ENCODE measurements at places on chromosomes 1 and 21. TPM values are rescaled to one million over a fixed set of nuclear protein-coding genes. Genes with fewer than 3 reads are reported as not detected.
A peak's percentile ranks its signal among the peaks of the same experiment; 100 is the strongest.

DNA sequence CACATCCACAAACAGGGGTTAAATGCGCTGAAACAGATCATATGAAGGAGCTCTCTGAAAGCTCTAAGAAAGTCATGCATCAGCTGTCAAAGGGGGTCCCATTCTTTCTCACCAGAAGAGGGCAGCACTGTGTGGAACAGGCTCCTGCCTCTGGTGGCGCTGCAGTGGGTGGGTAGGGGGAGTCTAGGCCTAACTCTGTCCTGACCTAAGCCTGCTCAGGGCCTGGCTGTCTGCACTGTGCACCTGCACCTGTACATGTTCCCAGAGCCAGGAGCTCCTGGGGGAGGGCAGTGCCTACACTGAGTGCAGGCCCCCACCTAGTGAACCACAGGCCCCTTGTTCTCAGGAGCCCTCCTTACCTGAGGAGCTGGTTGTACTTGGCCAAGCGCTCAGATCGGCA is 16.0 kb downstream of the ENO1 start:
- peak overlapping the region; percentile 77 for H3K27ac ChIP-seq
- no peak overlapping the region for H3K4me3 ChIP-seq
- H3K36me3 ChIP-seq: no peaks in the 10 kb centered on the region
- no peak for DNase-seq
- H3K27me3 ChIP-seq: no peaks in the 10 kb centered on the region
- H3K4me1 ChIP-seq: peaks cover 20% of the 10 kb centered on the region

GSTM5 gene
- 0.60 TPM for total RNA-seq

C8B gene
- total RNA-seq: not detected

DNA sequence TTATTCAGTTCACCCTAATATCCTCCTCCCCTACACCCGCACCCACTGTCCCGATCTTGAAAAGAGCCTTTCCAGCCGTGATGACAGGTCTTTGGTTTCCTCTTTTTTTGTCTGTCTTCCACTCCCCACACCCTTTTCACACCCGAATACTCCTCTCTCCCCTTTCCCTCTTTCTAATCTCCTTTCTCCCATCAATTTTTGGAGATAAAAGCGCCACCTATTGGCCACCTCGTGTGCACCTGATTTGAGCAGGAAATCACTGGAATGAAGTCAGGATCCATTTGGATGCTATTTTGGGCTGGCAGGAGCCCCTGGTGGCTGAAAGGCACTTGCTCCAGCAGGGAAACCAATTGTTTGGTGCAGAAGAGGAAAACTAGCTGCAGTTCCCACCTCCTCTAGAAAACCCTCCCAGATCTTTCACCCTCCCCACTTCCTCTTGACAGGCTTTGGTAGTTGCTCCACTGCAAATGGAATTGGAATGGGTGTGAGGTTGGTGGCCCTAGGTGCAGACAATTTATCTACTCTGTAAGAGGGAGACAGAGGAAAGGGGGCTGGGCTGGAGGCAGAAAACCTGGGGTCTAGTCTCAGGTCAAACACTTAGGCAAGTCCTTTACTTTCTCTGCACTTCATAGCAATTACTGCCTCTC is 8.4 kb downstream of the FOXE3 start:
- peaks cover 7% of the 10 kb centered on the region for H3K36me3 ChIP-seq
- H3K27ac ChIP-seq: no peak overlapping the region
- H3K4me3 ChIP-seq: no peak overlapping the region
- peaks cover 10% of the 10 kb centered on the region for H3K27me3 ChIP-seq
- peaks cover 7% of the 10 kb centered on the region for H3K4me1 ChIP-seq

DNA sequence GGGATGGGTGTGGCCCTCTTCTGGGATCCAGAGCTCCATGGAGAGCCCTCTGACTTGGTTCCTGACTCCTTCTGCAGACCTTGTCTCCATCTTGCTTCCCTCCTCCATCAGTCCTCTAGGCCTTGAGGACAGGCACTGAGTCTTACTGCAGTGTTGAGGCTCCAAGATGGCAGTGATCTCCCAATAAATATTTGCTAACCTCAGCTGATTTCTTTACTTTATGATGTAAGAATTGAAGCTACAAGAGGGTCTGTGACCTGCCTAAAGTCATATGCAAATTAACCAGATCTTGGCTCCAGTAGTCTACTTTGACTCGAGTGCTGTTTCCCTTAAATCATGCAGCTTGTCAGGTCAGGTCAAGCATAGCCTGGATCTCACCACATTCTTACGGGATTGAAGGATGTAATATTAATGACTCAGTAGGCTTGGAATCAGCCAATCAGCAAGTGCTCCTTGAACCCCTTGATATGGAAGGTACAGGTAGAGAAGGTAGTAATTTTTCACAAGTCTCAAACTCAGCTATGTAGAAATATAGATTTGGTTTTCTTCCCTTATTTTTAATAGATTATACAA is 93.0 kb downstream of the CLIC6 start:
- no peaks in the 10 kb centered on the region for H3K36me3 ChIP-seq
- no peak overlapping the region for H3K4me3 ChIP-seq
- no peak overlapping the region for H3K27ac ChIP-seq
- H3K4me1 ChIP-seq: no peaks in the 10 kb centered on the region
- no peaks in the 10 kb centered on the region for H3K27me3 ChIP-seq

PROK1 gene
- total RNA-seq: not detected

ALX3 gene
- not detected for total RNA-seq

ZSCAN20 gene
- 1.8 TPM for total RNA-seq

- no peaks in the 10 kb centered on the region for H3K27me3 ChIP-seq
- H3K4me1 ChIP-seq: no peaks in the 10 kb centered on the region
- DNase-seq: no peak
- no peak overlapping the region for H3K27ac ChIP-seq
- no peaks in the 10 kb centered on the region for H3K36me3 ChIP-seq
Observed at GRCh38 chr1:79629414-79629813, 622.9 kb upstream of the ADGRL4 start.

Data from T-helper 17 cell (primary cell).